ENCODE measurements at places on chromosomes 7 and 10.

- DNase-seq: no peak
Measured at GRCh38 chr10:130958003-130958402, 353.5 kb downstream of the TCERG1L start.

- DNase-seq: no peak
Measured at GRCh38 chr7:4026941-4027486, 655.1 kb upstream of the FOXK1 start.

DNA sequence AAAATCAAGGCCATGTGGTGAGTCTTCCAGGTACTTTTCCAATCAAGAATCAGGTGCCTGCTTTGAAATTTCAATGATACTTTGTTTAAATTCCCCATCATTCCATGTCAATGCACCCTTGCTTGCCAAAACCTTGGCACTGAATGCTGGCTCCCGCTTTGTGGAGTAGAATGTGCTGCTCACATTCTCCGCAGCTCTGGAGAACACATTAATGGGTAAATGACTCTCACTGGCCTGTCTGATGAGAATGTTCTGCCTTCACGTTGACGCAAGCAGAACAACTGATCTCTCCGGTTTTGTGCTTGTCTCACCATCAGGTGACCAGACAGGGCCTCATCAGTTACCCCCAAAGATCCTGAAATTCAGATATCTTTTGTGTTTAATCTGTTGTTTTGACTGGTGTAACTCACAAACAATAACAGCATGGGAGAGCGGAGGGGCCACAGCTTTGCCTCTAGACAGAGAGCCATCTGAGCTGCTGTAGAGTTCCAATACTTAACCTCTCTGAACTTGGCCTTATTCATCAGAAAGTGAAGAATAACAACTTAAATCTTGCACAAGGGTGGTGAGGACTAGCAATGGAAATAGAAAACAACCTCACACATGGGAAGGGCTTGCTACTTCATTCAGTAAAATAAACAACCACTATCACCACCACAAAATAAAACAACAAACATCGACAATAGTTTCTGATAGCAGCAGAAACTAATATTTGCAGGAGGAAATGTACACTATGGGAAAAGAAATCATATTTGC, 276.9 kb upstream of the IGFBP3 start:
- DNase-seq: no peak

GRCh38 chr10:125144206-125144605, 16.2 kb downstream of the CTBP2 start:
- DNase-seq: no peak

- peak; percentile 64 for DNase-seq
Measured at GRCh38 chr7:29988424-29989256, 961 bp downstream of the SCRN1 start.

DNA sequence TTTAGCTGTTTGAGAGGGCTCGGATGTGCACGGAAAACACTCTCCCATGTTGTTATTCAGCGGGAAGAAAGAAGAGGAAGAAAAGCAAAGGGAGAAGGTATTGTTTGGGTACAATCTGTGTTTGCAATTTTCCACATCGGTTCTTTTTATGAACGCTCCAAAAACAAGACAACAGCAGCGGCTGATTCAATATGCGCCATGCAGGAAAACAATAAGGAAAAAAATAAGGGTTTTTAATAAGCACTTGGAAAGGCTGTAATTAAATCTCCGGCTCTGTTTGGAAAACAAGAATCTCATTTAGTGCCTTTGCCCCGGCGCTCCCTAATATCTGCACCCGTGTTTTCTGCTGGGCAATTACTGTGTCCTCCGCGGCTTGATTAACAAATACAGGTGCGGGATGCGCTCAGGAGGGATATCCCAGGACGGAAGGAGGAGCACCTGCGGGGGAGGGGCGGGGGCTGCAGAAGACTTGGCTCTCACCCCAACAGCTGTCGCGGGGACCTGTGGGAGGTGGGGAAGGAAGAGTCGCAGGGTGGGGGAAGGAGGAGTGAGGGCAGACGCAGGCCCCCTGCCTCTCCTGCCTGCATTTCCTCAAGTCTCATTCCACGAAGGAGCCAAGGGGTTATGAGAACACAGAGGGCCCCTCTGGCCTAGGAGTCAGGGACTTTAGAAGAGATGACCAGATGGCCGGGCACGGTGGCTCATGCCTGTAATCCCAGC, 181.5 kb upstream of the PODXL start:
- no peak for DNase-seq

DNA sequence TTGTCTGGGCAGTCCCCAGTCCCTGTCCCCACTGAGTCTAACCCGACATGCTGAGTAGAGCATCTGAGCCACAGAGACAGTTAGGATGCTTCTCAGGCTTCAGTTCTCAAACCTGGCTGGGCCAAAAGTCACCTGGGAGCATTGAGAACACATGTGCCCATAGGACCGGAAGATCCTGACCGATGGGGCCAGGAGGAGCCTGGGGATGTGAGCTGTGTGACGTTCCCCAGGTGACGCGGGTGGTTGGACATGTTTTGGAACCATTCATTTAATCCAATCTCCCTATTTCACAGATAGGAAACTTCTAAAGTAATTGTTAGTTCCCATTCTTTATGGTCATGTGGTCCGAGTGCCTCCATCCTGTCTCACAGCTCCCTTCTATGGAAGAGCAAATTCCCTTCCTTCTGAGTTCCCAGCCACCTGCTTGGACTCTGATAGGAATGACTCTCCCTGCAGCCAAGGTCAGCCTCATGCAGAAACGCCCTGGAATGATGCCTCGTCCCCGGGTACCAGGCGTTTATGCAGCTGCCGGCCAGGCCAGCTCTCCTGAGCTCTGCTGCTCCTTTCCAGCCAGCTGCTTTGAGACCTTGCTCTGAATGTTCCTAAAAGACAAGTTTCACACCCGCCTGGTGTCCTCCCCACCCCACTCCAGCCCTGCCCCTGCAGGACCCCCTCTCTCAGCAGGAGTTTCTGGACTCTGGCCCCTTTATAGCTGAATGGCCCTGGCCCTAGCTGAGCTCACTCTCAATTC, 166.5 kb upstream of the RHEB start:
- DNase-seq: no peak

DNA sequence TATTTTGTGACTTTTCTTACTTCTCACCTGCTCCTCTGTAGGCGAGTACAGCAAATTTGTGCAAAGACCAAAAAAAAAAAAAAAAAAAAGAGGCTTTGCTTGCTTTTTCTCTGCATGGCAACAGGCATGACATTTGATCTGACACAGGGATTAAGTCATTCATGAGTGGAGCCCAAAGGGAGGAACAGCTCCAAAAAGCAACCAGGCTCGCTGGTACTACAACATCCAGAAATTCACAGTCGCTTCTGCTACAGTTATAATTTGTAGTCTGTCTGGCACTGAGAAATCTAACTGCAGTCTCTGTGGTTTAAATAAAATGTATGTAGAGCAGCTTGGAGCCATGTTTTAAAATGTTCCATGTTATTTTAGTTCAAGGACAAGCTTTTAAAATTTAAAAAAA, 31.7 kb downstream of the MKX start:
- DNase-seq: no peak

GRCh38 chr10:50990568-50991455, 83.5 kb upstream of the PRKG1 start:
- peak; percentile 92 for DNase-seq

GRCh38 chr10:63434866-63435854, 30.6 kb downstream of the JMJD1C start:
- DNase-seq: no peak

DNA sequence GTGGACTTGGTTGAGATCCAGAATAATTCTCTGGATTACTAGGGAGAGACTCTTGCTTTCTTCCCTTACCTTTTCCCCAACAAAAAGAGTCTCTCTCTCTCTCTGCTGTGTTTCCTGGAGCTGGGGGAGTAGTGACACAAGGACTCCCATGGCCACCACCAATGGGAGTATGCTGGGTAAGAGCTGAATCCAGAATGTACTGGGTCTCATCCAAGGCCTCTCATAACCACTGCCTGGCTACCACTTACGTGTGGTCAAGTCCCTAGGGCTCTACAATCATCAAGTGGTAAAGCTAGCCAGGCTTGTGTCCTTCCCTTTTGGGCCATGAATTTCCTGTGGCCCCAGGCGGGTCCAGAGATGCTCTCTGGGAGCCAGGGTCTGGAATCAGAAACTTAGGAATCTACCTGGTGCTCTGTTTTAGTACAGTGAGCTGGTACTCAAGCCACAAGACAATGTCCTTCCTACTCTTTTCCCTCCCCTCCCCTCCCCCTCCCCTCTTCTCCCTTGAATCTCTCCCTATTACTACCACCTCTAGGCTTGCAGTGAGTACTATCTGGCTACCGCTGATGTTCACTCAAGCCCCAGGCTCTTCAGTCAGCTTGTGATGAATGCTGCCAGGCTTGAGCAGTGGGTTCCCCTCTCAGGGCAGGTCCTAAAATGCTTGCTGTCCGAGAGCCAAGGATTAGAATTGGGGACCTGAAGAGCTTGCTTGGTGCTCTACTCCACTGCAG, 196.6 kb downstream of the BBS9 start:
- DNase-seq: no peak

- DNase-seq: no peak
Measured at GRCh38 chr10:121774813-121775212, 153.0 kb downstream of the ATE1 start.

DNA sequence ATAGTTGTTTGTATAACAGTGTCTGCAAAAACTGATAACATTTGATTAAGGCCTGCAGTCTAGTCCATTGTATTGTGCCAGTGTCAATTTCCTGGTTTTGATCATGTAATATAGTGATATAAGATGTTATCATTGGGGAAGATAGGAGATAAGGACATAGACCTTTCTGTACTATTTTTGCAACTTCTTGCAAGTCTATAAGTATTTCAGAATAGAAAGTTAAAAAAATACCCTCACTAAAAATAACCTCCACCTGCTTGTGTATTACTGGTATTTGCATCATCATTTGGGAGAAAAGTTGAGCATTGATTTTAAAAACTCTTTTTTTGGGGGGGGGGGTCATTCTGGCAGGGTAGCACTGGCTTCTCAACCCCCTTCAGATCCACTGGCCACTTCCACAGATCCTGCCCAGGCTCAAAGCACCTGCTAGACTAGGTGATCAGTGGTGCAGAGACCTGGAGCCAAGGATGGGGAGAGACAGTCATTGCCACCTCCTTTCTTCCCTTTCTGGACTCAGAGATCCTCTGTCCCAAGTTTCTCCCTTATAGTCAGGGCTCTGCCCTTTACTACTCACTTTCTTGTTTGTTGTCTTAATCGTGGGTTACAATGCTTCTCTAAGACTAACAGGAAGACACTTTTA, 103.0 kb downstream of the RBM20 start:
- no peak for DNase-seq

DNA sequence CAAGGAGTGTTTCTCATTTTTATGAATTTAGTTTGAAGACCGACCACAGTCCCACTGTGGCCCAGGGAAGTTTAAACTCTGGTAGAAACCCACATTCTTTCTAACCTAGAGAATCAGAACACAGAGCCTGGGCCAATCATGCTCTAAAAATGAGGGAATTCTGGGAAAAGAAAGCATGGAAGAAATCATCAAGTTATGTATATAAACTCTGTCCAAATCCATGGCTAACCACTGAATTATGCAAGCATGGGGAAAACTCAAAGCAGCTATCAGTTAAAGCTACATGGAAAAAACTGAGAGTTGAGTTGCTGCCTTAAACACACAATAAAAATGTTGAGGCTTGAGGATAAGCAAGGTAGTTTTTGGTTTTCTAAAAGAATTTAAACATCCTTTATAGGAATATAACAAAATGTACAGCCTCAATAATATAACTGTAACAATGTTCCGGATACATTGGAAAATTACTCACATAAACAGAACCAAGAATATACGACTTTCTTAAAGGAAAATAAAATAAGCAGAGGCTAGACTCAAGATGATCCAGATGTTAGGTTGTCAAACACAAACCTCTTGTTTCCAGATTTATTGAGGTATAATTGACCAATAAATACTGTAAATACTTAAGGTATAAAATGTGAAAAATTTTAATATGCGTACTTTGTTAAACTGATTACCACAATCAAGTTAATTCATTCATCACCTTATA, 311.2 kb upstream of the GNAI1 start:
- no peak for DNase-seq

DNA sequence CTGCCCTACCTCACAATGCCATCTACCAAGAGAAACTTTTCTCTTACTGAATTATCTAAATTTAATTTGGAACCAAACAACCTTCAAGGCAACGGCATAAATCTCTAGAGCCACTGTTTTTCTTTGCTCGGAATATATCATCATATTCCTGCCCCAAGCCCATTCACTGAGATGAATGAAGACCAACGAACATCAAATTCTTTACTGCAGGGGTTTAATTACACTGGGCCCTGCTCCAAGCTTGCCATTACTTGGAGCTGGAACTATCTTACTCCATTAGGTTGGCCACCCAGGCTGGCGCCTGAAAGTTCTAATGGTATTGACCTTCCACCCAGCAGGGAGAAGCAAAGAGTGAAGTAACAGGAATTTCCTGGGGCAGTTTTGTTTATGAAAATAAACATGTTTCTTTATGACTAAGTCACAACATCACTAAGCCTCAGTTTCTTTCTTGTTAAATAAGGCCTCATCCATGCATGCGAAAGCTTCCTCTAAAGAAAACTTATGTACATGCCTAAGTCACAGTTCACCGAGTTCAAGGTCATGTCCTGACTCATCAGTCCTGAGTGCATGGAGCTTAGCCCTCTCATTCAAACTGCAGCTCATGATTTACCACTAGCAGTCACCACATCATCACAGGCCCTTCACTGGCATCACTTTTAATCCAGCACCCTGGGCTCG, 42.1 kb upstream of the ANAPC16 start:
- no peak for DNase-seq

GRCh38 chr7:103660455-103661371, 214.7 kb upstream of the SLC26A5 start:
- peak; percentile 46 for DNase-seq

- DNase-seq: no peak
Measured at GRCh38 chr7:44078521-44078920, 3.8 kb downstream of the POLM start.

DNA sequence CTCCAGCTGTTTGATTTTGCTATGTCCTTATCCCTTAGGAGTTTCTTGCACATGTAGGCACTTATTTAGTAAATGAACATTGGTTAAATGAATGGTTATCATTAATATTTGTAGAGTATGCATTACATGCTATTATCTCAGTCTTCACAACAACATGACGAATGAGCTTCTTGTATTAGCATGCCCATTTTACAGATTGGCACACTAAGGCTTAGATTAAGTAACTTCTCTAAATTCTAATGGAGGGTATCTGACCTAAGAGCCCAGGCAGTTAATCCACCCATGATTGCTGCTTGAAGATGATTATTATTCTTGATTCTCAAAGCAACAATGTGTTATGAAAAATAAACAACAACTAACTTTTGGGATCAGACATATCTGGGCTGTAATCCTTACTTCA, 32.7 kb downstream of the SP8 start:
- DNase-seq: no peak
